ENCODE measurements at places on chromosomes 2 and 18. TPM values are rescaled to one million over a fixed set of nuclear protein-coding genes. Genes with fewer than 3 reads are reported as not detected.

DNA sequence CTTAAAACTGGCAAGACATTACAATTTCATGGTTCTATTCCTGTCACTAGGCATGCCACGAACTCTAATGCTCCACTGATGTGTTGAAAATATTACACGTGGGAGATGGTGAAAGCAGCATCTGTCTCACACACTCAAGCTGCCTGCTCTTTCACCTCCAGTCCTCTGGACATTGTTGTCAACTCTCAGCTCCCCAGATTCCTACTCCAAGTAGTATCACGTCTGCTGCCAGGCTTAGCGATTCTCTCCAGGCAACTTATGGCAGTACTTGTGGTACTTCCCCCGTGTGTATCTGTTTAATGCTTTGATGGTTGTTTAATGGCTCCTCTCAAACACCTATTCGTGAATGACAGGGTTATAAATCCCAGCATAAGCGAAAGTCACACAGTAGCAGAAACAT, 103.8 kb downstream of the TMEFF2 start:
- no peak for DNase-seq

- DNase-seq = no peak
Observed at GRCh38 chr18:76219023-76219422, 276.0 kb downstream of the ZNF516 start.

DNA sequence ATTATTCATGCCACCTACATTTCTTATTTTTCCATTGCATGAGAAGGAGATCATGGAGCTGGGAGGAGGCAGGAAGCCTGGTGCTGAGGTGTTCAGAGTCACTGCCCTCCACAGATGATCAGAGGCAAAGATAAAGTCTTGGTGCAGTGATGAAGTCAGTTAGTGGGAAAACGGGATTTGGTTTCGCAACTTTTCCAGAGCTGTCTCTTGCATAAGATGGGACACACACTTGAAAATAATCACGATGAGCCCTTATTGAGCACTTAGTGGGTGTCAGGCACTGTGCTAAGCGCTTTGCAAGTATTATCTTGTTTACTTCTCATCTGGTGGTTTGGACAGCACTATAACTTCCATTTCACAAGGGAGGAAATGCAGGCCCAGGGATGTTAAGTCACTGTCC, 222.1 kb upstream of the SMAD2 start:
- DNase-seq = no peak

DNA sequence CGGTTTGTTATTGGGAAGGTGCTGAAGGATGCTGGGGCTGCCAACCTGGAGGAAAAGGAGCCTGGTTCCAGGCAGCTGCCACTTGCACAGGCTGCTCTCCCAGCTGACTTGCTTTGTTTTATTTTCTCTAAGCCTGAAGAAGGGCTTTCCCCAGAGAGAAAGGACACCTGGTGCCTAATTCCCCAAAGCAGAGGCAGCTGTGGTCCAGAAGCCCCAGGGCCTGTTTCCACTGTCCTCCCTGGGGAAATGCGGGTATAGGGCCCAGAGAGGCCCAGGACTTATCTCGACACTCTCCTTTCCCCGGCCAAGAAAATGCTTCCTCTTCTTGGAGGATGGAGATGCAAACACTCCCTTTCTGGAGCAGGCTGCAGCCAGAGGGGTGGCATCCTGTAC, 30.1 kb downstream of the INO80C start:
- DNase-seq = no peak

DNA sequence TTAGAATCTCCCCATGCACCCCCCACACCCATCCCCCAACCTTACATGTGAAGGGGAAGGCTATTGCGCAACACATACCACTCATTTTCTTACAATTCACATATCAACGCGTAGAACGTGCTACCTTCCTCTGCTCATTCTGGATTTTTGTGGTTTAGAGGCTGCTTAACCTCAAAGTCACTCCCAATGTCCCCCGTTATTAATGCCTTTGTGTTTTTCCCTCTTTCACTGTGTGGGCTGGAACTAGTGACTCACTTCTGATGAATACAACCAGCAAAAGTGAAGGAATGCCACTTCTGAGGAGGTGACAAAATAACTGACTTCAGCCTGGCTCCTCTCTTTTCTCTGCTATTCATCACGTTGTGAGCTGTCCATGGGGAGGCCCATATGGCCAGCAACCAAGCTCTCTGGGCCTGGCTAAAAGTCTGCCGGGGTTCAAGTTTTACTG, 342.5 kb upstream of the NXPH2 start:
- no peak for DNase-seq

Gene CD8B2
- total RNA-seq = 0.06 TPM

Gene FAM237A
- not detected for total RNA-seq

Gene POTEI
- total RNA-seq = 0.06 TPM

DNA sequence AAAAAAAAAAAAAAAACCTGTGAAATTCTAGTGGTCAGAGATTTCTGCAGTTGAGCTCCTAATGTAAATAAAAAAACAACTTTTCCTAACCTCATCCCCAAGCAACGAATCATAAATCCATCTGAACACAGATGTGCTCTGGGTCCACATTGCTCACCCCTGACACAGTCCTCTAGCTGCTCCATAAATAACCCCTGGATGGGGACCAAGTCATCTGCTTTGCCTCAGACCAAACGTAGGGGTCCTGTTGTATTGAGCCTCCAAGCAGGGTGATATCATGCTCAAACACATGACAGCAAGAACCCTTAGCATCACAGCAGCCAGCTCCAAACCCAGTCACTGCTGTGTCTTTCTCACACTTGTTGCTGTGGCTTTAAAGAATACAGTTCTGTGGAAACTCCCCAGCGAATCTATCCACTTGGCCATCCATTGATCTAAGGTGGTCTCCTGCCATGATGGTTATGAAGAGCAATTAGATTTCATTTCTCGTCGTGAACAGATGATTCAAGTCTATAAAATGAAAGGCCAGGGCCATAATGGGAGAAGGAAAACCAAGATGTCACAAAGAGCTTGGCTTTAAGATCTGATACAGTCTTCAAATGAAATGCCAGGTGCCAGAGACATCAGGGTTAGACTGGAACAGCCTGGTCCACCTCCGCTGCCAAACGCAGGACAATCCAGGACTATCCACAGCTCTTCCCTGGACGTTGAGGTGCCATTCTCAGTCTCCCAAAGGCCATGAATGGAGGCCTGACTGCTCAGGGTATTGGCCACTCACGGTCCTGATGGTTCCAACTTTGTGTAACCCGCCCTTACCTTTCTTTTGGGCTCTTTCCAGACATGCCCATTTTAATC, 39.0 kb downstream of the TBC1D8 start:
- DNase-seq = no peak

DNA sequence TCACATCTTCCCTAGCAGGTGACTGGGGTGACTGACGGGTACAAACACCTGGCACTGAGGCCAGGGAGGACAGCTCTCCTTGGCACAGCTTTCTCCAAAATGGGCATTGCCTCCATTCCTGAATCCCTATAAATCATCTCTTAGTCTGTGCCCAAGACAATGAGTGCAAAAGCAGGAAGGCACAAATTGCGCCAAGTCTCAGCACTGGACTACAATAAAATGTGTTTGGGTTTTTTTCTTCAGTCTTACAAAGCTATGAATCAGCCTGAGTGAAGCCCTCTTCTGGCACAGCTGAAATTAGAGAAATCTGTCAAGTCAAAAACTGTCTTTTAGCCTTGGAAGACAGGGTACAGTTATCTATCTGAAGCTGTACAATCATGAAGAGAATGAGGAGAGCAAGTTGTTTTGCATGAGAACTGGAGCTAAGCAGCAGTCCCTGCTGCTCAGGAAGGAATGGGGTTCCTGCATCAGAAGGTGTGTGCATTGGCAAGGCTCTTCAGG, 90.8 kb downstream of the EPB41L3 start:
- DNase-seq = no peak

Gene CXCR1
- 0.11 TPM for total RNA-seq

DNA sequence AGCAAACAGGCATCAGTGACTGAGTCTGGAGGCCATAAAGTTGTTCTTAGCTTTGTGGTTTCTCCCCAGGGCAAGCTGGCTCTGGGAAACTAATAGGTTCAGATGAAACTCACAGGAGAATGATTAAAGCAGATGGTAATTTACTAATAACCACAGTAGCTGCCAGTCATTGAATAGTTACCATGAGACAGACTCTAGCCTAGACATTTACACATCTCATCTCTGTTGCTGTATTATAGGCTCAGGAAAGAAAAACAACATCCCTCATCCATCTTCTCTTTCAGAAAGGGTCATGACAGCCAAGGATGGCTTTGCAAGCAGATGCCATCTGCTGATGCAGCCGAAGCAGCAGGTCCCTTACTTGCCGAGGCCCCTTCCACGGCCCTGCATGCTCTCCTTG, 314.0 kb upstream of the ID2 start:
- no peak for DNase-seq

DNA sequence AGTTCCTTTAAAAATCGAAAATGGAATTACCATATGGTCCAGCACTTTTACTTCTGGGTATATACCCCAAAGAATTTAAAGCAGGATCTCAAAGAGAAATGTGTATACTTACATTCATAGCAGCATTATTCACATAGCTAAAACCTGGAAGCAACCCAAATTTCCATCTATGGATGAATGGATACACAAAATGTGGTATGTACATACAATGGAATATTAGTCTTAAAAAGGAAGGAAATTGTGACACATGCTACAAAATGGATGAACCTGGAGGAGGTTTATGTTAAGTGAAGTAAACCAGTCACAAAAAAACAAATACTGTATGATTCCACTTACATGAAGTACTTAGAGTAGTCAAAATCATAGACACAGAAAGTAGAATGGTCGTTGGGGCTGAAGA, 147.9 kb upstream of the LTBP1 start:
- no peak for DNase-seq

Gene DDX1
- 75.6 TPM for total RNA-seq

Gene VWA3B
- total RNA-seq = 3.9 TPM

Gene LINC00305
- total RNA-seq = not detected

- no peak for DNase-seq
Observed at GRCh38 chr2:199310771-199311585, 146.8 kb downstream of the SATB2 start.

Gene CROCC2
- total RNA-seq = not detected

GRCh38 chr2:54704688-54705605, 18.5 kb upstream of the EML6 start:
- no peak for DNase-seq

Gene ELOA2
- not detected for total RNA-seq

Gene SLC4A5
- total RNA-seq = 2.2 TPM

DNA sequence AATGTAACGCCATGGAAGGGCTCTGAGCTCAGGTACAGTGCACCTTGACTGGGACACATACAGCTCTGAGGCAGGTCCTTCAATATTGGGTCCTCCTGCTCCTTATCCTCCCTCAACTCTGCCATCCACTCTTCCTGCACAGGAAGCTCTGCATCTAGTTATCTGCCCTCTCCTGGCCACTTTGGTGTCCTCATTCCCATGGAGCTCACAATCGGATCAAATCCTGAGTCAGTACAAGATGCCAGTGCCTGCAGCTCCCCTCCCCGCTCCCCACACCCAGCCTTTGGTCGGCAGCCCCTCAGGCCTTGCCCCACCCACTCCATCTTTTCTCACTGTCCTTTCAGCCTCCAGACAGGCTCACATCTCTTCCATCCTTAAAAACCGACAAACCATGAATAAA, 58.0 kb downstream of the LRRFIP1 start:
- DNase-seq = peak; percentile 36

Gene PIEZO2
- 1.3 TPM for total RNA-seq

Gene CBLN2
- 1.1 TPM for total RNA-seq

- DNase-seq = no peak
Observed at GRCh38 chr18:9961041-9961440, 47.2 kb downstream of the VAPA start.

DNA sequence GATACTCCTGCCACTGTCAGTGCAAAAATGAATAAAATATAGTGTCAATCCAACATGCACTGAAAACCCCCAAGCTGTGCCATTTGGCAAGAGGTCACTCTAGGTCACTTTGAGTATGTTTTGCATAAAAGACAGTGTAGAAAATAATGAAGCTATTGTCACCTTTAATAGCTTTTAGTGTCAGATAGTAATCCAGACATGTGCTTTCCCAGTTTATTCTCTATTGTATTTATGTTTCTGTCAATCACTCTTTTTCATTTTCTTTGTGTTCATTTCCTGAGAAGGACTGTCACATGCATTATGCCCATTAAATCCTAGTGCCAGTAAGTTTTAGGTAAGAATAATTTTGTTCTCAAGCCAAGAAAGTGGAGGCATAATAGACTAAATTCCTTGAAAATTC, 1073.9 kb upstream of the CDH2 start:
- no peak for DNase-seq

DNA sequence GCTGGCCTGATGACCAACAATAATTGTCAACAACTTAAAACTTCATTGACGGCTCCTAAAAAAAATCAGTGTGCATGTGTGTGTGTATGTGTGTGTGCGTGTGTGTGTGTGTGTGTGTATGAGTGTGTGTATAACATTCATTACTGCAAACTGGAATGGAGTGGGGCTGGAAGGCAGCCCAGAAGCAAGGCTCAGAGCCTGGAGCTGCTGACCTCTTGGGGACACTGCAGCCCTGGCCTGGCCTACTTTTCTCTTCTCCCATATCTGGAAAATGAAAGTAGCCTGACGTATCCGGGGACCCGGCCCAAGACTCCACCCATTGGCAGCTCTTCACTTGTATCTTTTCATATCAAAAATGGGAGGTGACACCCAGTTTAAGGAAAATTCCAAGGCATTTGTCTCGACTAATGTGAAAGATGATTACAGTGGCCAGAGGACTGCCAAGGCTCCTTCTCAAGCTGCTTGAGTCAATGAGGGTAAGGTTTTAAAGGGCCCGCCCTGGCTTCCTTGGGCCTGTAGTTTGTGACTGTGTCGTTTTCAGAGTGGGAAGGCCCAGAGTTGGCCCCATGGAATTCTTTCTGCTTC, 72.4 kb upstream of the IL1R1 start:
- DNase-seq = peak; percentile 79

DNA sequence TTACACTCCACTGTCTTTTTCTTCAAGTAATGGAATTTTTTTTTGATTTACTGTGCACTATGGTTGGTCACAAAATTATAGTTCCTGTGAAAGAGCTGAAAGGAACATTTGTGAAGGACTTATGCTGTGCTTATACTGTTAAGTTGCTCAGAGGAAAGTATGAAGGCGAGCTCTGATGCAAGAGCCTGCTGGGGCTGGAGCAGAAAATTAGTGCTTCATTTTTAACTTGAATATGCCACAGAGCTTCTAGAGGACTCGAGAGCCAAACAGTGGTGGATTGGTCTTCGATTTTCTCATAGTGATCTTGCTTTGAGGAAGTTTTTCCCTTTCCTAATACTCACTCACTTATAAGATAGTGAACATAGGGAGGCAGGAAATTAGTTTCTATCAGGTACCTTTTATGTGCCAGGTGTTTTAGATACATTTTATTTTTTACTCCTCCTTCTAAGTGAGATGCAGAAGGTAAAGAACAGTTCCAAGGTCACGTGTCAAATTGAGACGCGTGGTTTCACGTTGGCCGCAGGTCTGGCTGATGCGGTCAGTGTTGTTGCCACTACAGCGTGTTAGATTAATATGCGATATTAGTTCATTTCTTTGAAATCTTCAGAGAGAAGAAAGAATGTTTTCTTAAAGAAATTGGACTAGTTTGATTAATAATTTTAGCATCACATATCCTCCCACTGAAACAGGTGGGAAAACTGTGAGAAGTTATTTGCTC, 20.2 kb downstream of the GATA6 start:
- DNase-seq = no peak

Gene CFAP65
- total RNA-seq = 0.39 TPM
